Activated CD8-positive, alpha-beta memory T cell treated with anti-CD3 and anti-CD28 coated beads for 24 hours (primary cell): ENCODE measurements at places on chromosomes 6 and 20.

DNA sequence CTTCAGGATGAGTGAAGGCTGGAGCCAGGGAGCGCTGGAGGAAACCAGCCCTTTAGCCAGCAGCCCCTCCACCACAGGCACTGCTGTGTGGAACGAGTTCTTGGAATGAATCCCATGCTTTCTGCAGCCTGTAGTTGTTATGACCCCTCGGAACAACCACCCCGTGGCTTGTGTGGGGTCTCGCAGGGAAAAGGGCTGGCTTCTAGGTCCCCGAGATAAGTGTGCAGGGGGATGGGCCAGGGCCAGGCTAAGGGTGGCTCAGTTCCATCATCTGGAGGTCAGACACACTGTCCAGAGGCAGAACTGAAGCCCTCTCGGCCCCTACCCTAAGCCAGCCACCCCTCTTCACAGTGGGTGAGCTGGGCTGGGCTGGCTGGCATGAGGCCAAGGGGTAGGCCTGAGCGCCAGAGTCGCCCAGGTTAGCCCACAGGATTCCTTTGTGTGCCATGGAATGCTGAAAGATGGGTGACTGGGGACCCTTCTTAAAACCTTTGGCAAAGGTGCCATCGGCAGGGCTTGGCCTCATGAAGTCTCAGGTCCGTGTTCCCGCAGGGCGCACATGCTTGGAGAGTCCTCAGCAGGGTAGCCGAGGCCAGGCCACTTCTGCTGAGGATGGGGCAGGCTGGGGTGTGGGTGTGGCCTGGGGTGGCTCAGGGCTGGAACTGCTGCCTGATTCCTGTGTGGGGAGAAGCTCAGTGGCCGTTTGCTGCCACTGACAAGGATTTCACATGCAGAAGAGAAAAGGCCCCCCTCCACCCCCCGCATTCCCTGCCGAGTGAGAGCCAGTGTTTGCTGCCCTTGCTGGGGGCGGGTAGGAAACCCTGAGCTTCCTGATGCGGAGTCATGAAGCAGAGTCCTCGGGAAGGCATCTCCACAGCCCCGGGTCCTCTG is 24.6 kb downstream of the SPATA2 start:
- DNase-seq, result no peak

DNA sequence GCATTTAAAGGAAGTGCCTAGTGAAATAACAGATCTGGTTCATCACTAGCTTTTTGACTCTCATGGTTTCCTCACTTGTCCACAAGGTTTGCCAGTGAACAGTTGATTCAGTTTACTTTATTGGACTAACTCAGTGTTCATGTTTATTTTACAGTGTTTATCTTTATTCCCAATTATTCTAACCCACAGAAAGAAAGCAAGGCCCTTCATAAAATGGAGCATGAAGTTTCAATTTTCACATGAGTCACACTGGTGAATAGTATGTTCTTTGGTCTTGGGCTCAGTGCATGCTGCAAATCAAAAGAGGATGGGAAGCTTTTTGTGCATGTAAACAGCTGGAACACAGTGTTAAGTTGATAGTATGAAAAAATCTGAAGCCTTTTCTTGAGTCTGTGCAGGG is 217.6 kb upstream of the HDDC2 start:
- no peak for DNase-seq

DNA sequence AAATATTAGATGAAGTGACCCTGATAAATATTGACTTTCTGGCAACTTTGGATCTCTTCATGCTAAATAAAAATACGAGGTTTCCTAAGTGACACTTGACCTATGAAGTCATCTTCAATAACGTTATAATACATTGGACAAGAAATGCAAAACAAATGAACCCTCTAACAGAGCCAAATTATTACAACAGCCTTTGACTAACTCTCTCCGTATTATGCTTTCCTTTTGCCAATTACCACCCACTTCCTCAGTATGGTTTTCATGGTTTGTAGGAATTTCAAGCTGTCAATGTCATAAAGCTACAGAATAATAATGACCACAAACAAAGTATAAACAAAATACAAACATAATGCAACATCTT is 210.5 kb downstream of the MOXD1 start:
- DNase-seq, result no peak

DNA sequence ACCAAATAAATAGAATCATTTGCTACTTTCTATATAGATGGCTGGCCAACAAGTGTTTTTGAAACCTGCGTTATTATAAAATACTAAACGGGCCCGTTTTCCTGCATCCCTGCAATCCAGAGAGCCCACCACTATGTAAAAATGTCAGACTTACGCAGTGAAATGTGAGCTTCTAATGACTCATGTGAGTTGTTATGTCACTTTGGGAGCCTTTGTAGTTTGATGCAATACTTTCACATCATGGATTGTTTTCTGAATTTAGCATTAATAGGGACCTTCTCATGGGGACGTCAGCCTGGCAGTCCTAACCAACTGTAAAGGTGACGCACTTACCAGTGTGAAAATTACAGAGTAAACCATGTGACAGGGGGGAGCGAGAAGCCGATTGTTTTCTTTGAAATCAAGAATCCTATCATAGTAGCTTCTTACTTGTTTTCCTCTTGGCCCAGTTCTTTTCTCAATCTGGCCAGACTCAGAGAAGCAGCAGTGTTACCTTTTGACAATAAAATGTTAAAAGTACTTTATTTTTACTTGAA is 75.3 kb downstream of the SSR1 start:
- no peak for DNase-seq

DNA sequence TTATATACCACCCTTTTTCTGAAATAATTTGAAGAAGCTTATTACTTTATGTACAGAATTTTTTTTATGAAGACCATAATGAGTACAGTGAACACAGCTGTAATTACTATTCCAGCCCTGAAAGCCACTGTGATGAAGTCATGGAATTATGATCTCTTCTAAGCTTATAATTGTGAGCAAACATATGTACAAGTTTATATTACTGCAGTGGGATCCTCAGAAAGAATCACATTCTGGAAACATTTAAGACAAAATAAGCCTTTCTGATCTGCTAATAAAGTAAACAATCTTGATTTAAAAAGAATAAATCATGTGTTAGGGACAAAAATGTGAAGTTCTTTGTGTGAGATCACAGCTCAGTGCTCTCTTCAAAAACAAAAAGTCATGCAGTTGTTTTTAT is 560.4 kb downstream of the CD109 start:
- no peak for DNase-seq

DNA sequence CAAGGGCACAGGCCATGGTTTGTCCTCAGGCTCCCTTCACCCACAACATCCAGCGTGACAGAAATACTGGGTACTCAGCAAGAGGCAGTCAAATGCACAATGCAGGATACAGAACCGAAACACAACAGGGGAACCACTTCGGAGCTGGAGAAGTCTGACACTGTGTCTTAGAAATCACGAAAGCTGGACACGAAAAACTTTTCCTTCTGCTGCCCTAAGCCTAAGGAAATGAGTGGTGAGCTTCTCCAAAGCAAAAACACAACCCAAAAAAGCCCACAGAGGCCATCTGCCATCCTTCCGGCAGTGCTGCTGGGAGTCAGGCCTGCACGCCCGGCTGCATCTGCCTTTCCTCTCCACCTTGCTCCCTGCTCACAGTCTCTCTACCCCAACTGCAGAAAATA is 106.3 kb downstream of the SLC23A2 start:
- no peak for DNase-seq

DNA sequence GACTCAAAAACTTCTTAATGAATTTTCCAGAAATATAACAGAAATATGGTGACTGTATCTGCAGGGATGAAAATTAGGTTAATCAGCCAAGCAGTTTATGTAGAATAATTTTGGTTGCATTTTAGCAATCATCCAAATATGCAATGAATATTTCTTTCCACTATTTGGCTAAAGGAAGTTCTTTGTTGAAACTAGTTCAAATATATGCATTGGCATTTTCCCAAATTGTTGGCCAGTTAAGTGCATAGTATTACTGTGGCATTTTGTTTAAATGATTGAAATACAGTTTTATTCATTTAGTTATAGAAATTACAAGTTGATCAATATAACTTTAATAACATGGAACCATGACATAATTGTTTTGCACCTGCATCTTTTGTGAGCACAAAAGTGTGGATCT is 115.5 kb downstream of the DOK5 start:
- DNase-seq, result no peak

- DNase-seq, result no peak
Measured at GRCh38 chr6:3072798-3073197, 4.5 kb downstream of the RIPK1 start.

GRCh38 chr6:19569563-19569962 is 267.6 kb upstream of the ID4 start:
- no peak for DNase-seq

- DNase-seq, result no peak
Measured at GRCh38 chr6:3805448-3806123, 43.6 kb upstream of the FAM50B start.

DNA sequence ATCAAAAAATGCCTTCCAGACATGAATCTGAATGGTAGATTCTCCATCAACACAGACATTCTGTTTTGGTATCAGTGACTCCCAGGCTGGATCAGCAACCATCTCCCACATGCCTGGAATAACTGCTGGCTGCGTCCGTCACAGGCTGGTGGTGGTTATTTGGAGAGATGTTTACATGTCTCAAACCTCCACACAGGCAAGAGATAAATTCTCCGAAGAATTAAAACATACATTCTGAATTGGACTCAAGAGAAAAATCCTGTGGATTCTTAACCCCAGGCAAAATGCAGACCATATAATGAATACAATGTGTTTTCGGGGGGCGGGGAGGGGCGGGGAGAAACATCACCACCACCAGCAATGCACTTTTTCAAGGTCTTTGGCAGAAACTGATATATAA is 108.2 kb downstream of the THBS2 start:
- no peak for DNase-seq

DNA sequence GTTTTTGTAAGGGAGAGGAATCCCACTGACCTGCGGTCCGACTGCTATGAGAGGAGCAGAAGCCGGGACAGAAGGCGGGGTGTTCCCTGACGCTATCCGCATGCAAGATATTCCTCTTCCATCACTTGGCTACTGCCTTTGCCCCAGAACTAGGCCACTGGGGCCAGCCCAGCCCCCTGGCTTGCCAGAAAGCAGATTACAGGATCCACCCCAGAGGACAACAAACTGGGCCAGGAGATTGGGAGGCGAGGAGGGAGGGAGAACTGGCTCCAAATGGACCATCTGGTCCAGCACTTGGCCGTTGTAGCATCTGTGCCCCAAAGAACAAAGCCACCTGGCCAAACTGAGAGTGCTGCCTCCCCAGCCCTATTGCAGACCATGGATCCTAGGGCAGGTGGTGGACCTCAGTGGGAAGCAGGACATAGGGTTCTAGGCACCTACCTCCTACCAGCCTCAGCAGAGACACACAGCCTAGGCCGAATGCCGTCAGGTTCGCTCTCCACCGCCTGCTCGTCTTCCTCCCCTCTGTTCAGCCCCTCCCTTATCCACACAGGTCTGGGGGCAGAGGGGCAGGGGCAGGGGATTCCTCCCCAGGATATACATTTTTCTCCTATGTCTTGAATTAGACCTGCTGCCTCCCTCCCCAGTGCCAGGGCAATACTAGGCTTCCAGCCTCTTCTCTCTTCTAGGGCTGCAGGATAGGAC is 4.0 kb downstream of the MDGA1 start:
- DNase-seq, result no peak

DNA sequence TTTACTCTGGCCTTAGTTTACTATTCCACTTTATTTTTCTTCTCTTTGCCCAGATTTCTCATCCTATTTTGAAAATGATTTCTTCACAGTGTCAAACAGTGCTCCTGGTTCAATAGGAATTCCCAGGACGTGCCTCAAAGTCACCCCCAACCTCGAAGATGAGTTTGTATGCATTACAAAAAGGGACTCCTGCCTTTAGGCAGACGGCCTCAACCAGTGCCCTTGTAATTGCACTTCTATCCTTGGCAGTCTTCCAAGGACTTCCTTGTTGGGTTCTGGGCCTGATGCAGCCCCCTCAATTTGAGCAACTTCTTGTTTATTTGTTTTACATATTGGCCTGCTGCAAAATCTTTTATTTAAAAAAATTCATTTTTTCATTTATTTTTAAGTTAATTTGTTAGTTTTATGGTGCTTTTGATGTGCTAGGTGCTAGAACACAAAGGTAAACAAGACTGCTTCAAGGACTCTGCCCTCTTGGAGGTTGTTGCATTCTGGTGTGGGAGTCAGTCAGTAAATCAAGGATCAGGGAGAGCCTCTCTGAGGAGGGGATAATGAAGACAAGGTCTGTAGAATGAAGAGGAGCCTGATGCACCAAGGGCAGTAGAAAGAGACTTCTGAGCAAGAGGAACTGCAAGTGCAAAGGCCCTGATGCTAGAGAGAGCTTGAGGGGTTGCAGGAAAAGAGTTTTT is 181.5 kb upstream of the LAMP5 start:
- DNase-seq, result no peak

DNA sequence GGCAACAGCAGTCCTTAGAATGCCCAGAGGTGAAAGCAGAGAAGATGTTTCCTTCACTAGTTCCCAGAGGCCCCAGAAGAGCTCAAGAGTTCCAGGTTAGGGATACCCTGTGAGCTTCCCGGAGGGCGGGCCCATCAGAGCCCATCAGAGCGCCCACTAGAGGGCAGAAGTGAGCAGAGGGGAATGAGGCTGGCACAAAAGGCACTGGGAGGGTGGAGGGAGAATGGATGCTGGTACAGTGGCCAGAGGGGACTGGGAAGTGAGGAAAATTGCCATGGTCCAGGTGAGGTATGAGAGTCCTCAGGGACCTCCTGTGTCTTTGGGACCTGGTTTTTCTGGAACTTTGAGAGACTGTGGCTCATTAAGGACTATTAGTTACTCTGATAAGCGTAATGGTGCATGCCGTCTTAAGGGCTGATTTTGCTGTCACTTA is 57.3 kb downstream of the LINC00237 start:
- DNase-seq, result peak; percentile 79

DNA sequence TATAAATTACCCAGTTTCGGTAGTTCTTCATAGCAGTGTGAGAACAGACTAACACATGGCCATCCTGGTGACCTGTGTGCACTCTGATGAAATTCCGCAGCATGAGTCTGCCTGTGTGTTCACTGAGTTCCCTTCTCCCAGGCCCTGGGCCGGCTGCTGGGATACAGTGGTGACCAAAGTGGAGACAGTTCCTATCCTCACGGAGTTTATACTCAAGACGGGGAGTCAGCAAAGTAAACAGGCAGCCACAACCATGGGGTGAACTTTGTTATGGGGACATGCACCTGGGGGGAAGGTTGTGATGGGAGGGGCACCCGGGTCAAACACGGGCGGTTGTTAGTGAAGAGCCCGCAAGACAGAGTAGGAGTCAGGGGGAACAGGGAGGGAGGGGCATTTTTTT is 202.0 kb downstream of the CDH4 start:
- no peak for DNase-seq

- DNase-seq, result no peak
Measured at GRCh38 chr6:49764571-49765236, 20.5 kb upstream of the CRISP3 start.
